MCF 10A (cell line): ENCODE measurements at places on chromosomes 6 and 20. TPM values are rescaled to one million over a fixed set of nuclear protein-coding genes. Genes with fewer than 3 reads are reported as not detected.

The TRDN gene
- total RNA-seq = not detected in 2 replicates

The NR2E1 gene
- not detected in 2 replicates for total RNA-seq

The FOXQ1 gene
- total RNA-seq = 5.6 and 6.9 TPM in 2 replicates

The DDO gene
- not detected in 2 replicates for total RNA-seq

DNA sequence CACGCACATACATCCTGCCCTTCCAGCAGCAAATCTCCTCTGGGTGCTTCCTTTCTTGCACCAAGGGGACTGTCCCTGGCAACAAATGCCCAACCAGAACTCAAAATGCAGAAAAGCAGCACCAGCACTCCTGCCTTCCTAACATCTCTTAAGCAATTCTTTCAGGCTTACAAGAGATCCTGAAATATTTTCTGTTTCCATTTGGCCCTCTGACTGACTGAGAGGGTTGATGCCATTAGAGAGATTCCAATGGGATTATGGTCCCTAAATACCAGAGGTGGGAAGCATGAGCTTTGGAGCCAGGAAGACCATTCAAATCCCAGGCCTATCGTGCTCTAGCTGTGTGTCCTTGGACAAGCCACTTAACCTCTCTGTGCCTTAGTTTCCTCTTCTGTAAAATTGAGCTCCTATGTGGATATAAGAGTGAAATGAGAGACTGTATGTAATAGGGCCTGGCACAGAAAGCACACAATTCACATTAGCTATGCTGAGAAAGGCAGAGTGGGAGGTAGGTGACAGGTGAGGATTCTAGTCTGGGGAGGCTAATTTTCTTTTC, 56.8 kb downstream of the PRDM1 start:
- H3K4me3 ChIP-seq = no peak overlapping the region
- peaks cover 5% of the 10 kb centered on the region for H3K36me3 ChIP-seq
- H3K4me1 ChIP-seq = peaks cover 14% of the 10 kb centered on the region
- no peaks in the 10 kb centered on the region for H3K27me3 ChIP-seq
- no peak for DNase-seq

- H3K27ac ChIP-seq = no peak overlapping the region
- no peak overlapping the region for H3K4me3 ChIP-seq
- peaks cover 5% of the 10 kb centered on the region for H3K36me3 ChIP-seq
- no peak for DNase-seq
- H3K27me3 ChIP-seq = no peaks in the 10 kb centered on the region
- H3K4me1 ChIP-seq = no peaks in the 10 kb centered on the region
Measured at GRCh38 chr20:63808964-63809674, 21.9 kb downstream of the ZBTB46 start.

DNA sequence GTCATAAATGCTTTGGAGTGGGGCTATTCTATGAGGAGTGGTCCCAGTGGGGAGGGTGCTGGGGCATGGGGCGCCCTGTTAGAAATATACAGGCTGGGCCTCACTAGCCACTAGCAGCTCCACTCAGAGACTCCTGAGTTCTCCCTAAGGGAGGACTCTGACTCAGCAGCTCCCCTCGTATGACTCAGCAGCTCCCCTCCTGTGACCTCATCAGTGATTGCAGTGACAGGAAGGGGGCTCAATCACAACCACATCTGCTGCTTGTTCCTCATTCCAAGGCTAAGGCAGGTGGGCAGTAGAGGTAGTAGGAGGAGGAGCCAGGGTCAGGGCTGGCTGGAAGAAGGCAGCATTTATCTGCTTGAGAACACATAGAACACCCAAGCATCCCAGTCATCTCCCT, 73.7 kb downstream of the PRND start:
- H3K27ac ChIP-seq = no peak overlapping the region
- peak; percentile 29 for DNase-seq
- no peaks in the 10 kb centered on the region for H3K4me1 ChIP-seq
- no peaks in the 10 kb centered on the region for H3K36me3 ChIP-seq
